ENCODE measurements at places on chromosomes 2 and 18. TPM values are rescaled to one million over a fixed set of nuclear protein-coding genes. Genes with fewer than 3 reads are reported as not detected.
A peak's percentile ranks its signal among the peaks of the same experiment; 100 is the strongest.

DNA sequence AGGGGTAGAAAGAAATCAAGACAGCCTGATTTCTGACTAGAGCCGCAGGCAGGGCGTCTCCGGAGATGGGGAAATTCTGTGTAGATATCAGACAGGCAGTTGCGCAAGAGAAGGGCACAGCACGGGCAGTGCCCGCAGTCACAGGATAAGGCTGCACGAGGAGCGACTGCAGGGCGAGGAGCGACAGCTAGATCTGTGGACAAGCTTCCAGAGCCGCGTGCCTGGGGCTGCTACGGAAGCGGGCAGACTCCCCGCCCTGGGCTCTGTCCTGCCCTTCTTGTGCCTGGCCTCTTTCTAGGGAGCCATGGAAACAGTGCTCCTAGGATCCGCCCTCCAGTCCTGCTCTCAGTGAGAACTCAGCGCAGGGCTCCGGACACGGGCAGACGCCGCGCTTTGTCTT, 12.6 kb downstream of the MC5R start:
- no peak for DNase-seq

GRCh38 chr2:11798701-11799435, 52.4 kb downstream of the LPIN1 start:
- no peak for DNase-seq

The MARCO gene
- 0.43 TPM for total RNA-seq

DNA sequence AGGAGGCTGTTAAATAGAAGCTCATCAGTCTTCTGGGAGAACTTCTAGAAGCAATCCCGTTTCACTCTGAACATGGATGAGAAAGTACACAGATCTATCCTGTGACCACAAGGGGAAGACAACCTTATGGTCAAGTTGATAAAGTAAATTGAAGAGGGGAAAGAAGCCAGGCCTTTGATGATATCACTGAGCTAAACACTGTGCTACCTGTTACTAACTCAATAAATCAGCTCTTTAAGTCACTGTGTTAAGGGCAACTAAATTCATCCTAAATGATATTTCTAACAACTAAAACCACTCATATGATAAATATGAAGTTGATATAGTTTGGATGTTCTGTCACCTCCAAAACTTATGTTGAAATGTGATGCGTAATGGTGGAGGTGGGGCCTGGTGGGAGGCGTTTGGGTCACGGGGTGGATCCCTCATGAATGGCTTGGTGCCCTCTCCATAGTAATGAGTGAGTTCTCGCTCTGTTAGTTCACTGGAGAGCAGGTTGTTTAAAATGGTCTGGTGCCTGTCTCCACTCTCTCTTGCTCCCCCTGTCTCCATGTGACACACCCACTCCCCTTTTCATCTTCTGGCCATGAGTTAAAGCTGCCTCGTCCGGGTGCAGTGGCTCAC, 23.6 kb downstream of the OLA1 start:
- DNase-seq, result no peak

- DNase-seq, result no peak
These were observed 129.0 kb upstream of the ACVR2A start for GRCh38 chr2:147715807-147716206.

The RAB12 gene
- total RNA-seq, result 37.8 TPM

GRCh38 chr18:13260197-13260934, 41.8 kb downstream of the LDLRAD4 start:
- no peak for DNase-seq

- DNase-seq, result no peak
These were observed 767.0 kb downstream of the SLC4A3 start for GRCh38 chr2:220394433-220394832.

GRCh38 chr2:233338812-233339368, 15.4 kb upstream of the DGKD start:
- DNase-seq, result no peak

The LPIN1 gene
- total RNA-seq, result 12.5 TPM

The UGT1A8 gene
- total RNA-seq, result 0.50 TPM

DNA sequence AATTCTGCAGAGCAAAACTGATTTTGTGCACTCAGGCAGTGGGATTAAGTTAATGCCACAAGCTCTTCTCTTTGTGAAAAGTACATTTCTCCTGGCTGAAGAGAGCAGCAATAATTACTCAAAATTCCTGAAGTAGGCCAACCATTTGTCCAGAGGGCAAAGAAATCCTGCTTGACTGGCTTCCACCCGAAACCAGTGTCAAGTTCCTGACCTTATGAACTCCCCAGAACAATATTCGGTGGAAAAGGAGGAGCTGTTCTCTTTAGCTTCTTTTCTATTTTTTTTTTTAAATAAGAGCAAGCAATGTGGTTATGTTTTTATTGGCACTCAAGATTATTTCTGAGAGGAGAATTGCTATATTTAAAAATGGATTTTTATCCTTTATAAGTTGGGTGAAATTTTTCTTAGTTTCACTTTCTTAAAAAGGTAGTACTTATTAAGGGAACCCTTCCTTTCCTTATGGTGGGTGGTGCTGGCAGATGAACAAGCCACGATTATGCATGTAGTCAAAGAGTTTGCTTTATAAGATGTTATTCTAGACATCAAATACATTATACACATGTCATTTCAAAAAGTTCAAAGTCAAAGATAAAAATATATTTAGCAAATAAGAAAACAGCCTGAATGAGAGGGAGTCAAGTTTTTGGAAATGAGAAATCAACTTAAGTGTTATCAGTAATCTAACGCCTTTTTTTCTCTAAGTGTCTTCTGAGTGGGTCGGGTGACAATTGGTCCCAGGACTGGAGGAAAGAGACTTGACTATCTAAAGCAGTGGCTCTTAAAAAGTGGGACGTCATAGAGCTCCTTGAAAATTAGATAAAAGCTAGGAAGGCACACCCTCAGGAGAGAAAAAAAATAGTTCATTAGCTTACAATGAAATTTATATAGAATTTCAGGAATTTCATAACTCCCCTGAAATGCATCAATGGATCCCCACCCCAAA, 194.5 kb downstream of the IKZF2 start:
- DNase-seq, result no peak

DNA sequence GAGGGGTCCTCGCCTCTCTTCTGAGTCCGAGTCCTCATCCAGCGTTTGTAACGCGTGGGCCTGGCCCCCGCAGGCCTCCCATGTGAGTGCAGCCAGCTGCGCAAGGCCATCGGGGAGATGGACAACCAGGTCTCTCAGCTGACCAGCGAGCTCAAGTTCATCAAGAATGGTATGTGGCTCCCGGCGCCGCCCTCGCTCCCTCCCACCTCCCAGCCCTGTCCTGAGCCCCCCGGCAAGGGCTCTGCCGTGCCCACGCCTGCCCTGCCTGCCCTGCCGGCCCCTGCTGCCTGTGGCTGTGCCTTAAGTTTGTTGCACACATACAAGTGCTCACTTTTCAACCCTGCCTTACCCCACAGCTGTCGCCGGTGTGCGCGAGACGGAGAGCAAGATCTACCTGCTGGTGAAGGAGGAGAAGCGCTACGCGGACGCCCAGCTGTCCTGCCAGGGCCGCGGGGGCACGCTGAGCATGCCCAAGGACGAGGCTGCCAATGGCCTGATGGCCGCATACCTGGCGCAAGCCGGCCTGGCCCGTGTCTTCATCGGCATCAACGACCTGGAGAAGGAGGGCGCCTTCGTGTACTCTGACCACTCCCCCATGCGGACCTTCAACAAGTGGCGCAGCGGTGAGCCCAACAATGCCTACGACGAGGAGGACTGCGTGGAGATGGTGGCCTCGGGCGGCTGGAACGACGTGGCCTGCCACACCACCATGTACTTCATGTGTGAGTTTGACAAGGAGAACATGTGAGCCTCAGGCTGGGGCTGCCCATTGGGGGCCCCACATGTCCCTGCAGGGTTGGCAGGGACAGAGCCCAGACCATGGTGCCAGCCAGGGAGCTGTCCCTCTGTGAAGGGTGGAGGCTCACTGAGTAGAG, 14.4 kb upstream of the ALLC start:
- DNase-seq, result peak; percentile 23

The SERPINB3 gene
- total RNA-seq, result not detected

GRCh38 chr2:44358503-44358902, 2.8 kb downstream of the PREPL start:
- DNase-seq, result no peak

DNA sequence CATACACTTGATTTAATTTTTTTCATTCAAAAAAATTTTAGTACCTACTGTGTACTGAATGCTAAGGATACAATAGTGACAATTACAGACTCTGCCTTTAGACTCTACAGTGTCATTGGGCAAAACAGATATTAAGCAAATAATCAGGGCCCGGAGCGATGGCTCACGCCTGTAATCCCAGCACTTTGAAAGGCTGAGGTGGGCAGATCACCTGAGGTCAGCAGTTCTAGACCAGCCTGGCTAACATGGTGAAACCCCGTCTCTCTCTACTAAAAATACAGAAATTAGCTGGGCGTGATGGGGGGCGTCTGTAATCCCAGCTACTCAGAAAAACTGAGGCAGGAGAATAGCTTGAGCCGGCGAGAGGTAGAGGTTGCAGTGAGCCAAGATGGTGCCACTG, 1.4 kb downstream of the UBXN2A start:
- DNase-seq, result no peak

DNA sequence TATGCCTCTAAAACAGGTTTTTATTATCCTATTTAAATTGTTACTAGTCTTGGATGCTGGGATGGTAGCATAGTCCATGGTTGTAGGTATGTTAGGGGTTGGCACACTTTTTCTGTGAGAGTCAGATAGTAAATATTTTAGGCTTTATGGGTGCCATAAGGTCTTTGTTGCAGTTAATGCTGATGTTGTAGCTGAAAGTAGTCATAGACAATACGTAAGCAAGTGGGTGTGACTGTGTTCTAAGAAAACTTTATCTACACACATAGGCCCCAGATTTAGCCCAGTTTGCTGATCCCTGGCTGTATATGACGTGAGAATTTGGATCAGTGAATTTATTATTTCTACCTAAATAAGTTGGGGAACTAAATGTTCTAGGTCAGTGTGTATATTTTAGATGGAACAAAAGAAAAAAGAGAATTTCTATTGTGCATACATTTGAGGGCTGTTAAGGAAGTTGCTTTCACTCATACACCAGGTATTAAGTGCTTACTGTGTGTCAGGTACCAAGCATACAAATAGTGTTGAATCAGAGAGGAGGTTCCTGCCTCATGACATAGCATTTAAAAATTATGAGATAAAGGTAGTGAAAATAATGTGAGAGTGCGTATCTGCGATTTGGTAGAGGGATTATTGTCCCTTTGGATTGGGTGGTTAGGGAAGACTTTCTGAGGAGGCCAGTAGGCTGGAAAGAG, 39.4 kb downstream of the AGFG1 start:
- no peak for DNase-seq

- DNase-seq, result no peak
These were observed 21.8 kb upstream of the TANK start for GRCh38 chr2:161138429-161138828.

DNA sequence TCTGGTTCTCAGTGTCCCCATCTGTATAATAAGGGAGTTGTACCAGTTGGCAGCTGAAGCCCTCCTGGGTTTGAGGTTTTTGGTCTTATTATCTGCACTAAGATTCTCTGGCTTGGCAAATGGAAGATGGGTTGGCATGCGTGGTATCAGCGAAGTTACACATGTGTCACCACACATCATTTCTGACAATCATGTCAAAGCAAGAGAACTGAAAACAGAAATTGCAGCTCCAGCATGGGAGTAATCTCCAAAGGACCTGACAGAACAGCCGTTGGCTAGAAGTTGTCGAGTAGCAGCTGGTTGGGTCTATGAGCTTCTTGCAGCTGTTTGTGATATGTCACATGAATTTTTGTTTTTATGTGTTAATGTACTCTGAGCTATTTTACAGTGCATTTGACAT, 317.4 kb downstream of the SLC4A3 start:
- no peak for DNase-seq

GRCh38 chr2:98479371-98479770, 34.7 kb downstream of the INPP4A start:
- no peak for DNase-seq

DNA sequence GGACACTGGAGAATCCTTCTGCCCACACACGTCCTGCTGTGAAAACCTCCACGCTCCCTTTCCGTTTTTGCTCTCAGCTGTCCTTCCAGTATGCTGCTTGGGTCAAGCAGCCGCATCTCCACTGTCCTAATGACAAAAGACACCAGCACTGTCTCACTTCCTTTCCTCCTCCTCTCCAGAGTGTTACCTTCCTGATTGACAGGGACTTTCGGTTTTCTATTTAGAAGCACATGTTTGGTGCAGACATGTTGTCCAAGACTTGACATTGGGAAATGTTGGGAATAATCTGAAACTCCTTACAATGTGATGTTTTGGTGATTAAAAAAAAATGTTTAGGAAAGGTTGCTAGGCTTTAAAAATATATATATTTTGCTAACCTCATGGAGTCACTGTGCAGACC, 226.6 kb downstream of the FAM210A start:
- no peak for DNase-seq
